Cortex of kidney (tissue), 1 donor: ENCODE measurements at places on chromosomes 6 and 20.

DNA sequence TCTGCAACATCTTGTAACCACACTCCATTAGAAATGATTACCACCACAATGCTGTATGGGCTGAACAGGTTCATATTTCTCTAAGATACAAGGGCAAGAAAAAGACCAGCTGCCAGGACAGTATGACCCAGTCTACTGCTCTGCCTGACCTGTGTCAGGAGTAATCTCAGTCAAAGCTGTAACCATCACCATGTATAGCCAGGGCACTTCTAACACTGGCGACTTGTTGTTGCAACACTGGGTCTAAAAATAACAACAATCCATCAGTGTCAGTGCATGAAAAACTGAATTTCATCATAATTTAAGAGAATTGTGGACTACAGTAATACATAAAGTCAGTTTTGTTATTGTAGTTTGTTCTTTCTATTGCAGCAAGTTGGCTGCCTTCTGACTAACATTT is 738.6 kb upstream of the ADGRB3 start:
- no peak for DNase-seq

DNA sequence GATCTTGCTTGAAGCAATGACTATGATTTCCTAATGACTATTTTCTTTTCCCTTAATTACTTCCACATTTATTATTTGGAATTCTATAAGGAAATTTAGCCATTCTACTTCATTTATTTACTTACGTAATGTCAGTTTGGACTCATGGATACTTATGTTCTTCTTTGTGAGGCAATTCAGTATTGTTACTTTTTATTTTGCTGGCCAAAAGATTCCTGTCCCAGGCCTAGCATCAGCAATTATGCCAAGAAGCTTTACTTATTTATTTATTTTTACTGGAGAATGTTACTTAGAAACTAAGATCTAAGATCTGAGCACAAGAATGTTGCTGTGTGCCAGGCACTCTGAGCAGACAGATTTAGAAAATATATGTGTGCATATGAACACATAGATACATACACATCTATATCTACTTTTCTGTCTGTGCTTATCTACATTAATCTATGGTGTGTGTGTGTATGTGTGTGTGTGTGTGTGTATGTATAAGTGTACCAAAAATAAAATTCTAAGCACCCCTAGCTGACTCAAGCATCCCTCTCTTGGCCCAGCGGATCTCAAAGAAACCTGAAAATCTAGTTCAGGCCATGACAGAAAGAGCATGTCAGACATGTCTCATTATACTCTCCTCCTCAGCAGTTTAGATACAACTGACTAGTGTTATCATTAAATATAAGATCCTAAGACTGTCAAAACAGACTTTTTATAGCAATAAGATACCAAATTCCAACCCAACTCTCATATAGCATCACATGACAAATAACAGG is 640.0 kb upstream of the GJE1 start:
- DNase-seq = no peak

- DNase-seq = no peak
Observed at GRCh38 chr6:79201143-79201542, 33.3 kb downstream of the HMGN3 start.

DNA sequence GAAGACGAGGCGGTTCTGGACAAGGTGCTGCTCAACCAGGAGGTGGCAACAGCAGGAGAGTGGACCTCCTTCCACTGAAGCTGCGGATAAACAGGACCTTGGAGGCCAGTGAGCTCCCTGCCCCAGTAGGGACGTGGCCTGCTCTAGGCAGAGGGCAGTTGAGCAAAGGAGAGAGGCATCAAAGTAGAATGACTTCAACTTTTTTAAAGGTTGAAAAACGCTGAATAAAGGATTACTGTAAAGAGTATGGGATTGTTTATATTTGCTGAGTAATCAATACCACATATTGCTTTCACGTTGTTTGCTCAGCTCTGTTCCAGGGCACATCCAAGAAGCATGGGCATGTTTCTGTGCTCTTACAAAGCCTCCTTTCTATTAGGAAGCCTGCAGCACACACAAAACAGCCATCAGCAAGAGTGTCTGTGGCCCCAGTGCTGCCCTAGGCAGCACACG is 48.1 kb downstream of the ERMARD start:
- no peak for DNase-seq

- DNase-seq = no peak
Observed at GRCh38 chr6:139920776-139921100, 546.3 kb upstream of the CITED2 start.

- DNase-seq = no peak
Observed at GRCh38 chr6:23980965-23981364, 145.1 kb upstream of the NRSN1 start.

- no peak for DNase-seq
Observed at GRCh38 chr6:105320765-105321164, 82.1 kb downstream of the PREP start.

- DNase-seq = no peak
Observed at GRCh38 chr6:109013656-109014305, 80.9 kb downstream of the SESN1 start.

DNA sequence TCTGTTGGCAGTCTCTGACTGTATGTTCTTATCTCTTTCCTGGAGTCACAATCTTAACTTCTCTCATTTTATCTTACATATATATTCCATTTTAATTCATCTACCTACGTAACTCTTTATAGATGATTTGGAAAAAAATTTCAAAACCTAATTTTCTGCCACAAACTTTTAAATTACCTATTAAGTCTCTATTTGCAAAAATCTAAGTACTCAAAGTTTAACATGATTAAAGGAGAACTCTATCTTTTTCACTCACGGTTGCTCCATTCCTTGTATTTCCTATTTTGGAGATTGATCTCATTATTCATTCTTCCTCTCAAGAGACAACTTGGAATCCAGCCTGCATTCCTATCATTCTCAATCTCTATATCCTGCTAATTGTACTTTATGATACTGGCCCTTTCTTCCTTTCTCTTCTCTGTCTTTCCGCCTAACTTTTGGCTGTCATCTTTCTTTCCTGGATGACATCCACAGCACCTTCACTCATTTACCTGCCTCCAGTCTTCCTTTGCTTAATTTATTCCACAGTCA is 1071.1 kb upstream of the CITED2 start:
- no peak for DNase-seq

DNA sequence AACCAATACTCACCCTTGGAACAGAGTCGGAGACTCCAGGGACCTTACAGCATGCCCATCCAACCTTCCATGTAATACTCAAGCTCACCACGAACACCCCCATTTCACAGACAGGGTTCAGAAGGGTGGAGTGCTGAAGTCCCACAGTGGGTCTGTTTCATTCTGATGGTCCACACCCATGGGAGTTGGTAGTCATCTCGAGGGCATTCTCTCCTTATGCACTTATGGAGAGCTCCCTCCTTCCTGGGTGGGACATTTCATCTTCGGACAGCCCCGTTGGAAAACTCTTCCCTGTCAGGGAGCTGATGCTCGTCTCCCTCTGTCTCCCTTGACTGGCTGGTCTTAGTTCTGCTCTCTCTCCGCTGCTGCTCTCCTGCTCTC is 38.9 kb downstream of the COX4I2 start:
- no peak for DNase-seq

- no peak for DNase-seq
Observed at GRCh38 chr6:110523451-110524021, 47.1 kb upstream of the SLC22A16 start.

DNA sequence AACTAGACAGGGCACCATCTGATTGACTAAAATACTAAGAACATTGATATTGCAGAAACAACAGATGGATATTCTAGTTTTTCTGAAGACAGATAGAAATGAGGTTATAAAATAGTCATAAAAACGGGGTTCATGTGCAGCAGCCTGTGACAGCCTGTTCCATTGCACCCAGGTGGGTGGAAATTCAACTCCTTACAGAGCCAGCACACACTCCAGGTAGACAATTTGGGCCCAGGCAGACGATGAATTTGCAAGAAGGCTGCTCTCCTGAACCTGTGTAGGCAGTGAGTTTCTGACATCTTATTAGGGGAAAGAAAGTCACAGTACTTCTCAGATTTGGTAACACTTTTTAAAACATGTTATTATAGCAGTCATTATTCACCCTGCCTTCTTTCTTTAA is 414.1 kb downstream of the PHF3 start:
- DNase-seq = no peak

DNA sequence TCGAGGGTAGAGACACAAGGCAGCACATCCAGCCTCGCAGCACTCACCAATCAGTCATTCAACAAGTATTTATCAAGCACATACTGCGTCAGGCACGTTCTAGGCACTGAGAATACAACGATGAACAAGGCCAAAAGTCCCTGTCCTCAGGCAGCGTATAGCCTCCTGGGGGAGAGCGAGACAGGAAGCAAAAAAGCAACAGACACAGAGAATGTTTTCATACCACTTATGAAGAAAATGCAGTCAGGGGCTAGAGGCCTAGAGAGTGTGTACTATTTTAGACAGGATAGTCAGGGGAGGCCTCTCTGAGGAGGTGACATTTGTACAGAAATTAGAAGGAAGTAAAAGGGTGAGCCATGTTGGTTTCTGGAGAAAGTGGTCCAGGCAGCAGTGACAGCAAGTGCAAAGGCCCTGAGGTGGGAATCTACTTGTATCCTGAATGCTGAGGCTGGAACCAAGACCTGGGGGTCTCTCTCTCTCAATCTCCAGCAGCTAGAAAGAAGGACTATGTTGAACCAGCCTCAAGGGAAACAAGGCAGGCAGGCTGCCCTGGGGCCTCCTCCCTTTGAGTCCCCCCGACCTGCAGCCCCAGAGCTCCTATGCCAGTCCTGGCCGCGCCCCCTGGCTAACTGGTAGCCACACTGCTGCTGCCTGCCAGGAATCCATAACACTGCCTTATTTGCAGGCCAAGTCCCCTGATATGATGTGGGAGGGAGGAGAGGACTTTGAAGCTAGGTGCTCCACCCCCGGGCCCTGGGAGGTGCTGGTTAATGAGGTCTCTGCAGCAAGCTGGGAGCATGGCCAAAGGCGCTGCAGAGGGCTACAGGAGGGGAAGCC is 151.2 kb downstream of the GRM4 start:
- DNase-seq = no peak

DNA sequence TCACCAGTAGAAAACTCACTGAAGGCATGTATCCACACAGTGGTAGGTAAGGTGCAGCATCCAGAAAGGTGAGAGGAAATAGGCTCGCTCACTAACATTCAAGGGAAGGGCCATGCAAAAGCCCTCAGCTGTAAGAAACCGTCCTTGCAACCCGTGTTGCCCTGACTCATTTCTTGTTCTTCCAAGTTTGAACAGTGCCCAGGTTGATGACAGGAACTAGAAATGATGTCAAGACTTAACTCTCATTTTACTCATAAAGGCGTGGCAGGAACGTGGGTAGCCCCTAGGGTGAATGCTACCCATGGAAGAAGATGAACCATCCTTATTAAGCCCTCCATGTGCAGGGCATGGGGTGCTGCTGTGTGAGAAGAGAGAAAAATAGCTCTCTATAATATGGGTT is 187.6 kb downstream of the CD83 start:
- no peak for DNase-seq

DNA sequence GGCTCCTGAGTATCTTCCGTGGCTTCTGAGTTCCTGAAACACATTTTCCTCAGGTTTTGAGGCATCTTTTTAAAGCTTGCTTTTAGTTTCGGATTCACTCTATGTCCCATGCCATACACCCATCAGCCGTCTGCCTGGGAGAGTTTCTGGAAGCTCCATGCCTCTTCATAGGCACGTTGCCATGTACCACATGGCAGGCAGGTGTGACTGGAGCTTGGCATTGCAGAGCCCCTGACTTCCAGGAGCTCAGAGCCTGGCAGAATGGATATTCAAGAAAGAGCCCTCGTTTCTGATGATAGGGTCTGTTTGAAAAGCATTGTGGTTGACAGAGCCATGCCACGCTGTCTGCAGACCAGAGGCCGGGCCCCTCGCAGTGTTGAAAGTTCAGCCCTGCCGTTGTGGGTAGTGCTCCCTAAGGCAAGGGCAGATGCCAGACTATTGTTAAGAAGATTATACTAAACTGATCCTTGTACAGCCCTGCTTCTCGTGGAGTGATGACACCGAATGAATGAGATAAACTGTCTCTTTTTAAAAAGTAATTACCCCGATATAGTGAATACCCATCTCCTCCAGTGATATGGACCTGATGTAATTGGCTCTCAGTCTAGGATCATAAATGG is 100.0 kb downstream of the RPP40 start:
- DNase-seq = no peak

- no peak for DNase-seq
Observed at GRCh38 chr6:21395121-21395520, 198.4 kb upstream of the SOX4 start.

GRCh38 chr6:123580331-123580730 is 56.4 kb downstream of the TRDN start:
- DNase-seq = no peak

DNA sequence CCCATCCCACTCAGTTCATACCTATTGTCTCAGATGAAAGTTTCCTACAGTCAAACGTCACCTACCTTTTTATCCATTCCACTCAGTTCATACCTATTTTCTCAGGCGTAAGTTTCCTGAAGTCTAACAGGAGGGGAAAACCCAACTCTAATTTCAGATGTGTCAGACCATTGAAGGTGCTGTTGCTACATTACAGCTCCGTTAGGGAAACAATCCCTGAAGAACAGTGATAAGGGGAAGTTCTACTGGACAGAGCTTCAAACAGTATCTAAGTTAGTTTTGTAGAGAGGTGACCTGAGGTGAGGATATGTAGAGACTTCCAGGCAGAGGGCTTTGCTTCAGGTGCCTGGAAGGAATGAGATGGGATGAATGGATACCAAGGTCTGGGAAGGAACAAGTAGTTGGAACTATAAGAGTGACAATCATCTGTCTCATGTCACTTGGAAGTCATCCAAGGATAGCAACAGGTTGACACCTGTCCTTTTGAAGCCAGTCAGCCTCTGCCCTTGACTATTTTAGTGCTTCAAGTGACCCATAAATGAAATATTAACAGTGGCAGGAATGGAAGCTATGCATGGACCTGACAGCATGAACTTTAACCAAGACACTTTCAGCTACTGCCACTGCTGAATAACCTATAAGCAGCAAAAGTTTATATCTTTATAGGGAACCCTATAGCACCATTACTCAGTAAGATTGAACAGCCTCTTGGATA is 191.6 kb upstream of the MOCS1 start:
- no peak for DNase-seq

GRCh38 chr20:23167431-23167830 is 81.3 kb upstream of the CD93 start:
- no peak for DNase-seq

GRCh38 chr6:5172041-5172653 is 87.0 kb downstream of the PPP1R3G start:
- DNase-seq = no peak

- no peak for DNase-seq
Observed at GRCh38 chr20:47568019-47568418, 66.3 kb downstream of the NCOA3 start.

GRCh38 chr6:156852147-156852857 is 75.1 kb downstream of the ARID1B start:
- DNase-seq = no peak
